ENCODE measurements at places on chromosomes 4 and X.

- DNase-seq, result no peak
These were observed 158.3 kb downstream of the CPE start for GRCh38 chr4:165537028-165537648.

DNA sequence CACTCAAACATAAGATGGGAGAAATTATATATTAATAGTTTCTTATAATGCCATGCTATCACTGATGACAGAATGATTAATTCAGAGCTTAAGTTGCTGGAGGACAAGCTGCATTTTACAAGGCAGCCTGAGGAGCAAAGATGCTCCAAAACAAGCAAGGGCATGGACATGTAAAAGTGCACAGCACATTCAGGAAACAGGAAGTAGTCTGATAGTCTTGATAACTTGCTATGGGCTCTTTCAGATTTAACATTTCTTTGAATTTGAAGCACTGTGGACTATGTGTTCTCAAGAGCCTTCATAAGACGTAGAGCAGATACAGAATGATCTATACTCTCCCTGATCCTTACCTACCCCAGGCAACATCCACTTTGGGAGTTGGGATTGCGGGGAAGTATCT is 50.0 kb downstream of the AMMECR1 start:
- no peak for DNase-seq

- DNase-seq, result no peak
These were observed 15.4 kb upstream of the OCIAD1 start for GRCh38 chr4:48815483-48815882.

DNA sequence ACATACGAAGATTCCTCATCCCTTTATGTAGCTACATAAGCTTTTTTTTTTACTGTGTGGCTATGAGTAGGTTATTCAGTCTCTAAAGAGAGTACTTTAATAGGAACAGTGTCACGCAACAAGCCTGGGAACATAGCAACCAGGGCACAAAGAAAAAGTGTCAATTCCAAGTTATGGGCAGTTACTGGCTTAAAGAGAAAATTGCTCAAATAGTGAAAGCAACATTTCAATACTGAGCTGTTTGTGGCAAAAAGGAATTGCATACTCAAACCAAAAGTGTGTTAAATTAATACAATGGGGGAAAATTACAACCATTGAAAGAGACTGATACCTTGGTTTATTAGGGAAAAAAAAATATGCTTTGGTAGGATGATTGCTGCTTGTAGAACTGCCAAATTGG is 41.2 kb upstream of the ENOX2 start:
- no peak for DNase-seq

DNA sequence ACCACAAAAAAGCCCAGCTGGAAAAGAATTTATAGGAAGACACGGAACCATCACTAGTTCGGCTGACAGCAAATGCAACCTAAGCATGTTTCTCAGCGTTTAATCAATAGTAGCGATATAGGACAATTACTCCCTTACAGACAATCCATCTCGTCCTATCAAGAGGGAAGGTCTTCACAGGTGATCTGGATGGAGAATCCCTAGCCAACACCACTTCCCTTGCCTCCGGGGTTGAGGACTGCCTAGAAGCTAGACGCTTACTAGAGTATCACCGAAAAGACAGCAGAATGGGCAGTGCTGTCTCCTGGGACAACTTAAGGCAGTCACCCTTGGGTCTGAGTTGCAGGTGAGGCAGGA is 32.1 kb upstream of the MAML3 start:
- no peak for DNase-seq

DNA sequence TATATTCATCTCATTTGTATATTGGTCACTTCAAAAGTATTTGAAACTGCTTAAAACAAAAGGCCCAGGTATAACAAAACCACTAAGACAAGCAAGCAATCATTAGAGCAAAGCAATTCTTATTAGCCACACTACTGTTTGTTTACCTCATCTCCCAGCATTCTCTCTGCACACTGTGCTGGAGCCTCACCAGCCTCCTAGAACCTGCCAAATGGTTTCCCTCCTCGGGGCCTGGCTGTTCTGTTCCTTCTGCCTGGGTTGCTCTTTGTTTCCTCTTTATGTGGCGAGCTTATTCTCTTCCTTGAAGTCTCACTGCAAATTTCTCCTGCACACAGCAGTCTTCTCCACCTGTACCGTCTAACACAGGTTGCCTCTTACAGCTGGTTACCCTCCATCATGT is 67.5 kb upstream of the MND1 start:
- DNase-seq, result no peak

DNA sequence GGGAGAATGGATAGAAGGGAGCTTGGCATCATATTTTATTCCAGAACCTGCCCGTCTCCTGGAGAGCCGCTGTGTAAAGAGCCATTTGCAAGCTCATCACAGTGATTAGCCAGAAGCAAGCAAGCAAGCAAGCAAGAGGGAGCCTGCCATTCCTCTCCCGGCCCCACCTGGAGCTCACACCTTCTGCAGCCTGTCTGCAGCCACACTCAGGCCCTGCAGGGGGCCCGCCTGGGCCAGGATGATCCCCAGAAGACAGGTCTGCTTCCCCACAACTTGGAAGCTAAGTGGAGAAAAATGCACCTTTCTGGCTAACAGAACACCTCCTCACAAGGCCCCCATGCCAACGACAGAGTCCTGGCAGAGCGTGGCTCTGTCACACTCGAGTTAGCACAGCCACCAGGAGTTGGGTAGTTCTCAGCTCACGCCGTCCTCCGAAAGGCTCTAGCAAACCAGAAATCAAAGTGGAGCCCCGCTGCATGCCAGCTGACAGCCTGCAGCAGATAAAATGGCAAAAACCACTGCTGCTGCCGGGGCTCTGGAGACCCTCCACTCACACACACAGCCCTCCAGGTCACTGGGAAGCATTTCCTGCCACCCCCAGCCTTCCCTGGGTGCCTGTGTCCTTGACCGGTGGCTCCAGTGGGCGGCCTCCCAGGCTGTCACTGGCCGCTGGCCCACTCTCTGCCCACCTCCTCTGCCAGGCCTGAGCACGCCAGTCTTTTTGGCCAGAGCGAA is 54.9 kb downstream of the DCTD start:
- no peak for DNase-seq

DNA sequence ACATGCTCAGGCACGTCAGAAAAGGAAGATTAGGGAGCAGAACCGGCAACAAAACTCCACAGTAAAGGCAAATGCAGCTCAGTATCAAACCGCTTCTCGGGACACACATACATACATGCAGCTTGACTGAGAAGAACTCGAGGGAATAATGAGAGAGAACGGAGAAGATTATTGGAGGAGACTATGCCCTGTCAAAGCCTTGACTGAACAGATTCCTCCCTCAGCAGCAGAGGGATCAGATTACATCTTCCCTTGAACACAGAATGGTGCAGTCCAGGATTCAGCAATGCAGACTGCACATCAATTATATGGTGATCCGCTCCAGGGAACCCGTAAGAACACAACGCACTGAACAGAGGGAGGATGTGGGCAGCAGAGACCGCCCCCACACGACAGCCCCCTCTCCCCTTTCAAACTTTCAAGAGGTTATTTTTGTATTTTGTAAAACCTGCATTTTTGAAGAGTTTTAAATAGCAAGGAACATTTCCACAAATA is 183.2 kb downstream of the FBXW7 start:
- no peak for DNase-seq

DNA sequence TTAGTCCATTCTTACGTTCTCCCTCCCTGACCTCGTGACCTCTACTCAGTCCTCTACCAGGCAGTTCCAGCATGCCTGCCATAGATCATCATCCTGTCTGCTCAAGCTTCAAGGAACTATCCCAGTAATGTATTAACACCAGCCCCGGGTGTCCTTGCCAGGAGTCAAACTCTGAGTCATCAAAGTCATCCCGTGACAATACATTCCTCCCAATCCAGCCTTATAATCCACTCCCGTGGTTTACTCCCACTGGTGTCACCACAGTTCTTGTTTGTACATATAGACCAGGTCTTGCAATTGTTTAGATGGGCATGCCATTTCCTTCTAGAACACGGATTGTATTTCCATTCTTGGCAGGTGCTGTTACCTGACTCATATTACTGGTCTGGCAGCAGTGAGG is 68.7 kb upstream of the TAB3 start:
- DNase-seq, result peak; percentile 71

GRCh38 chr4:15455290-15455689 is 14.4 kb upstream of the CC2D2A start:
- no peak for DNase-seq

DNA sequence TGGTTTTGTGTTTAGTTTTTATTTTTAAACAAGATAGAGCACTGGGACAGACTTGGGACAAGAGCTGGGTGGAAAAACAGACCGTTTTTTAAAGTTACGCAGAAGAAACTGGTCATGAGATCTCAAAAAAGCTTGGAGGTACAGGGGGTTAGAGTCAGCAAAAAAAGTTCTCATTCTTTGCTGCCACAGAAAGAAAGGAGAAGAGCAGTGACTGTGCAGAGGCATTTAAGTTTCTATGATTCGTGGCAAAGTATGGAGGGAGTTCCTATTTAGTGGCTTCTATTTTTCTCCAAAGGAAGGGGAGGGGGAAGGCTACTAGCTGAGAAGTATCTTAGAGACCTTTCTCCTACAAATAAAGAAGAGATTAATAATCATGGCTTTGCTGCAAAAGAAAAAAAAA is 68.3 kb downstream of the MANBA start:
- DNase-seq, result no peak

GRCh38 chrX:43643201-43643600 is 12.9 kb upstream of the MAOA start:
- no peak for DNase-seq

DNA sequence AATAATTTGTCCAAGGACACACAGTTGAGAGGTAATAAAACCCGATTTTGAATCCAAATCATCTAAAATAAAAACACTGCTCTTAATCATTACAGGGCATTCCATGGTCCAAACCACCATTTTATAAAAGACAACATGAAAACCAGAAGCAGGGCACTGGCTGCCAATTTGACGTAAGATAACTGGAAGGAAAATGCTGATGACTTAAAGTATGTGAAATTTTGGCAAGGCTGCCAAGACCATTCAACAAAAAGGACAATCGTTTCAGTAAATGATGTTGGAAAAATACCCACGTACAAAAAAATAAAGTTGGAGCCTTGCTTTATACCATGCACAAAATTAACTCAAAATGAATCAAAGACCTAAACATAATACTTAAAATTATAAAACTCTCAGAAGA is 344.4 kb downstream of the RAPGEF2 start:
- no peak for DNase-seq

GRCh38 chr4:63505714-63506460 is 903.4 kb downstream of the TECRL start:
- no peak for DNase-seq

- DNase-seq, result peak; percentile 87
These were observed 72.9 kb upstream of the STIM2 start for GRCh38 chr4:26787461-26788340.

- no peak for DNase-seq
These were observed 21.6 kb upstream of the VEGFD start for GRCh38 chrX:15405846-15406245.

- DNase-seq, result no peak
These were observed 55.9 kb upstream of the IL2 start for GRCh38 chr4:122512430-122512829.

DNA sequence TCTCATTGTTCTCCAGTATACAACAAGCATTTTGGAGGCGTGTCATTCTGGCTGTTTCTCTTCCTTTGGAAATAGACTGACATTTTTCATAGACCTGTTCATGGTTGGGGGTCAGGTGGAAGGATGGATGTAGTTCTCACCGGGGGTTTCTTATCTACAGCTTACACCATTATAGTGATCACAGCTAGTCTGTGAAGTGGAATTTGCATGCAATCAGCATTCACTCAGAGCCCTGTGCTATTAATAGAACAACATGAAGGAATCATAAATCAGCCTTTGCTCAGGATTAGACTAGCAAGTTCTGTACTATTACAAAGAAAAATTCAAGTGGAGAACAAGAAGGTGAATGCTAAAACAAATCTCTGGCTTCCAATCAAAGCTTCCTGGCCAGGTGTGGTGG is 132.6 kb upstream of the PUDP start:
- no peak for DNase-seq

GRCh38 chr4:177367336-177367735 is 57.7 kb downstream of the NEIL3 start:
- no peak for DNase-seq

GRCh38 chrX:69255441-69256290 is 90.4 kb upstream of the PJA1 start:
- DNase-seq, result no peak

DNA sequence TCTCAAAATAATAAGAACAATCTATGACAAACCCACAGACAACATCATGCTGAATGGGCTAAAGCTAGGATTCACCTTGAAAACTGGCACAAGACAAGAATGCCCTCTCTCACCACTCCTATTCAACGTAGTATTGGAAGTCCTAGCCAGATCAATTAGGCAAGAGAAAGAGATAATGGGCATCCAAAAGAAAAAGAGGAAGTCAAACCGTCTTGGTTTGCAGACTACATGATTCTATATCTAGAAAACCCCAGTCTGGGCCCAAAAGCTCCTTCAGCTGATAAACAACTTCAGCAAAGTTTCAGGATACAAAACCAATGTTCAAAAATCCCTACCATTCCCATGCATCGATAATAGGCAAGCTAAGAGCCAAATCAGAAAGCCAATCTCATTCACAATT is 59.0 kb downstream of the CHM start:
- DNase-seq, result no peak

- no peak for DNase-seq
These were observed 138.3 kb downstream of the AREG start for GRCh38 chr4:74583089-74583700.

- no peak for DNase-seq
These were observed 242.7 kb downstream of the BCOR start for GRCh38 chrX:39854772-39855747.

DNA sequence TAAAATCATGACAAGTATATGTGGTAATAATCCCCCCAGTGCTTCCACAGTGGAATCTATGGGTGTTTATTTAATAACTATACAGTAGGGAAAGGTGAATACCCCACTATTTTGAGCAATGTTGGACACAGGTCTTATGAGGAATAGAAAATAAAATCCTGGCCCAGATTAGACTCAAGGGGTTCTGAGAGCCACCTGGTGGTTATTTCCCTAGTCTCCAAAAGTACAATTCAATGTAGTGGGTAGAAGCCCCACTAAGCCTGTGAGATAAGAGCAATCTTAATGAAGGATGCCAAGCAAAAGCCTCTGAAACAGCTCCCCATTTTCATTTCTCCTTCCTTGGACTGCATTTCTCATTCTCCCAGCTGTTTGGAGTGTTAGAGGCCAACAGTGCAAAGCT is 328.2 kb upstream of the NR3C2 start:
- DNase-seq, result no peak

- no peak for DNase-seq
These were observed 79.3 kb downstream of the NHSL2 start for GRCh38 chrX:71989768-71990426.

DNA sequence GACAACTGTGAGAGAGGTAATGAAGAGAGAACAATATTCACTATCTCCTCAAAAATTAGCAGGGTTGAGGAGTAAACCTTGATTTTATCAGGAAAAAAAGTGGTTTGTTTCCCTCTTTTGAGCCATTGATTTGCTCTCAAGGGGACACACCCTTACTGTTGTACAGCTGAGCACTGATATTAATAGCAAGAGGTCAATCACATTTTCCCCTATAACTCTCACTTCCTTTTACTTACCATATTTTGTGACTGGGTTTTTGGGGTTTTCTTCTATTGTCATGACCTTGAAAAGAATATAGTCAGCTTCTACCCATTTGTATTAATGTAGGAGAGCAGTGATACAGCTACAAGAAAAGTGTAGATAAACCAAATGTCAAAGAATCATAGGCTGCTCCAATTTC is 70.2 kb upstream of the LONRF3 start:
- DNase-seq, result no peak

- DNase-seq, result no peak
These were observed 12.2 kb downstream of the EGFL6 start for GRCh38 chrX:13581554-13581953.

All from PC-9 (cell line).